ENCODE measurements at places on chromosomes 5 and 9. TPM values are rescaled to one million over a fixed set of nuclear protein-coding genes. Genes with fewer than 3 reads are reported as not detected.

PCDHB4 gene
- total RNA-seq: under 0.01 TPM

MRPS27 gene
- 83.2 TPM for total RNA-seq

SPTLC1 gene
- total RNA-seq: 27.7 TPM

FBXO10 gene
- total RNA-seq: 4.6 TPM

WNT8A gene
- total RNA-seq: 1.1 TPM

NR3C1 gene
- 39.9 TPM for total RNA-seq

ARID3C gene
- not detected for total RNA-seq

MLANA gene
- total RNA-seq: not detected

TRPM3 gene
- total RNA-seq: under 0.01 TPM

PSAT1 gene
- total RNA-seq: 0.27 TPM

PCDHGA6 gene
- total RNA-seq: 1.9 TPM

NR2F1 gene
- not detected for total RNA-seq

FRRS1L gene
- total RNA-seq: under 0.01 TPM

PLAC8L1 gene
- not detected for total RNA-seq

DIRAS2 gene
- under 0.01 TPM for total RNA-seq

MTMR12 gene
- 16.2 TPM for total RNA-seq

BSPRY gene
- 55.7 TPM for total RNA-seq

MVB12B gene
- total RNA-seq: 8.9 TPM

TIMD4 gene
- not detected for total RNA-seq

C9orf57 gene
- not detected for total RNA-seq

LCN6 gene
- total RNA-seq: 0.81 TPM

MEIKIN gene
- not detected for total RNA-seq

SCAI gene
- 25.6 TPM for total RNA-seq

KLHL3 gene
- 13.7 TPM for total RNA-seq

SCGB3A2 gene
- not detected for total RNA-seq

PCDHGA9 gene
- total RNA-seq: 1.1 TPM

TRIM23 gene
- 10.2 TPM for total RNA-seq

NACC2 gene
- 11.8 TPM for total RNA-seq

FAM221B gene
- not detected for total RNA-seq

NME5 gene
- total RNA-seq: 0.27 TPM

ARHGEF39 gene
- total RNA-seq: 1.3 TPM

LCN9 gene
- total RNA-seq: not detected

FBP1 gene
- 0.54 TPM for total RNA-seq

Measured in hematopoietic multipotent progenitor cell (in vitro differentiated cells).